CD14-positive monocyte (primary cell): ENCODE measurements at places on chromosomes 12 and 14.

- DNase-seq: no peak
Measured at GRCh38 chr14:89533136-89533535, 116.1 kb upstream of the FOXN3 start.

DNA sequence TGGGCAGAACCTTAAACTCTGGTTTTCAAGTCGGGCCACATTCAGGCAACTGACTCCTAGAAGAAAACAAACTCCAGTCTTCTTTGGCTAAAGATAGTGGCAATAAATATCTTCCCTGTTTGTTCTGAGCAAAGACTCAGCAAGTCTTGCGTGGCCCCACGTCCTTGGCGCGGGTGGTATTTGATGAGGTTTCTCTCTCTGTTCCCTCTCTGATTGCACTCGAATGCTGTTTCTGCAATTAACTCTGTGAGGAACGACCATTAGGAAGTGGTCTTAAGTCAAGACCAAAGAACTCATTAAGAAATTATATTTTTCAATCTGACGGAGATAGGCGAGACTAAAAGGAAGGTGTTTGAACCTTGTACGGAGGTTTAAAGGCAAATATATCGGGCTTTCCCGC is 177.6 kb downstream of the TMEM132C start:
- DNase-seq: no peak

- DNase-seq: no peak
Measured at GRCh38 chr12:121085069-121085468, 46.0 kb upstream of the OASL start.

GRCh38 chr12:57553343-57554202 is 3.7 kb downstream of the KIF5A start:
- no peak for DNase-seq

DNA sequence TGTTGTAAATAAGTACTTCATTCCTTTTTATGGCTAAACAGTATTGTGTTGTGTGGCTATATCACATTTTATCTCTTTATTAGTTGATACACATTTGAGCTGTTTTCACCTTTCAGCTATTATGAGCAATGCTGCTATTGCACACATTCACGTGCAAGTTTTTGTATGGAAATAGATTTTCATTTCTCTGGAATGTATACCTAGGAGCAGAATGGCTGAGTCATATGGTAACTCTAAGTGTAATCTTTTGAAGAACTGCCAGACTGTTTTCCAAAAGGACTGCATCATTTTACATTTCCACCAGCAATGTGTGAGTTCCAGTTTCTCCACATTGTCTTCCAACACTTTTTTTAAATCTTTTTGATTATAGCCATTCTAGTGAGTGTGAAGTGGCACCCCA is 134.0 kb downstream of the SRGAP1 start:
- no peak for DNase-seq
